Fibroblast of skin of left biceps (primary cell): ENCODE measurements at places on chromosomes 3 and 15.

GRCh38 chr15:68187559-68187958, 17.6 kb downstream of the CALML4 start:
- peak; percentile 55 for DNase-seq

DNA sequence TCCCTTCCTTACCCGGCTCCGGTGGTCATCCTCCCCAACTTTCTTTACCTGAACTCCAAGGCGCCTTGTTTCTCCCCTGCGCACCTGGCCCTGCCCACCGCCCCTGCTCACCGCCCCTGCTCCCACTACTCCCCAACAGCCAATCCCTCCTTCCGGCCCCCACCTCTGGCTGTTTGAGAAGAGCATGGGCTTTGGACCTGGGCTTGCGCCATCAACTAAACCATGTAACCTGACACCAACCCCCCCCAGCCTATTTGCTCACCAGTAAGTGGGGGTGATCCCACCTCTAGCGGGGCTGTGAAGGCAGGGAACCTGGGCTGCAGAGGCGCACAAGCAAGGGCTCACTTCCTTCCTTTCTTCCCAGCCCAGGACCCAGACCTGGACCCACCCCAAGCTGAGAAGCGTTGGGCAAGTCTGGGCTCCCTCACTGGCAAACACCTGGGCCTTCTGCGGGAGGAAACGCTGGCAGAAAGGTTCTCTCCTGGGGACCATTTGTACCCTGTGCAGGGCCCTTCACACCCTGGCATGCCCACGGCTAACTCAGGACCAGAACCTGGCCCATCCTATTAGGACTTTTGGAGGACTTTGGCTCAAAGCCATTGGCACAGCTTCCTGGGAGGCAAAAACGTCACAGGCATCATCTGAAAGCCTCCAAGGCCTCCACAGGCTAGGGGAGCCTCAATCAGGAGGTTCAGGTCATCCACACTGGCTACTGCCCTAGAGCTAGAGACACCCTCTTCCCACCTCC, at the start of gene PLXNB1:
Gene PLXNB1, minus strand, starts transcription at position 127 of the 748 bp plus-strand sequence. CDS start 5,475 bp downstream, outside the sequence.
- no peak for DNase-seq

DNA sequence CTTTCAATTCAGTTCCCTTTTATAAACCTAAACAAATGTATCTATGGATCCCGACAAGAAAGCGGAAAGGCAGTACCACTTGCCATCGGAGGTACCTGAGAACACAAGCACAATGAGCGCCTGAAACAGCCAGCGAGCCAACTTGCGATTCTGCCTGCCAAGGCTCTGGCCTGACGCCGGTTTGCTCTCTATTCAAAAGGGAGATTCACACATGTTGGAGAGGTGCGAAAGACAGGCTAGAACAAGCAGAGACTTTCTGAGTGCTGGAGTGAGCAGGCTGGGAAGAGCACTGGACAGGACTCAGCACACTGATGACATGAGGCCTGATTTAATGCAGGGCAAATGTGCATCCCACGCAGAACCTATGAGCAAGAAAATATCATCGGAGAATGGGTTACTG, 17.7 kb upstream of the PRR23E start:
- DNase-seq: no peak

GRCh38 chr15:83515164-83515563, 68.0 kb downstream of the SH3GL3 start:
- DNase-seq: no peak

DNA sequence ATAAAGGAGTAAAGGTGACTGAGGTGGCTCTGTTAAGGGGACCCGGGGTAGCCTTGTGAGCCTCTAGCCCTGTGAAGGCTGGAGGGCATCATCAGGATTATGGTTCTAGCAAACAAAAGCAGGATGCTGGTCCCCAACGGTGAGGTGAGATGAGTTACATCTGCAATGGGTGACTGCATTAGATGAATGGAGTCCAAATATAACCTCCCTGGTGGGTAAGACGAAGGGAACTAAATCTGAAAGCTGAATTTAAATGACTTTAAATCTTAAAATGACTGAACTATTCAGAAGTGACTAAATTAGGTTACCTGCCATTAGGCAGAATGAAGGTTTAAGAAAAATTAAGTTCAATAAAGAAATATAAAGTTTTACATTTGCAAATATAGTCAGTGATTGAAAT, 4.6 kb upstream of the HLTF start:
- no peak for DNase-seq

- DNase-seq: no peak
Measured at GRCh38 chr3:102715030-102715697, 280.3 kb downstream of the ZPLD1 start.

DNA sequence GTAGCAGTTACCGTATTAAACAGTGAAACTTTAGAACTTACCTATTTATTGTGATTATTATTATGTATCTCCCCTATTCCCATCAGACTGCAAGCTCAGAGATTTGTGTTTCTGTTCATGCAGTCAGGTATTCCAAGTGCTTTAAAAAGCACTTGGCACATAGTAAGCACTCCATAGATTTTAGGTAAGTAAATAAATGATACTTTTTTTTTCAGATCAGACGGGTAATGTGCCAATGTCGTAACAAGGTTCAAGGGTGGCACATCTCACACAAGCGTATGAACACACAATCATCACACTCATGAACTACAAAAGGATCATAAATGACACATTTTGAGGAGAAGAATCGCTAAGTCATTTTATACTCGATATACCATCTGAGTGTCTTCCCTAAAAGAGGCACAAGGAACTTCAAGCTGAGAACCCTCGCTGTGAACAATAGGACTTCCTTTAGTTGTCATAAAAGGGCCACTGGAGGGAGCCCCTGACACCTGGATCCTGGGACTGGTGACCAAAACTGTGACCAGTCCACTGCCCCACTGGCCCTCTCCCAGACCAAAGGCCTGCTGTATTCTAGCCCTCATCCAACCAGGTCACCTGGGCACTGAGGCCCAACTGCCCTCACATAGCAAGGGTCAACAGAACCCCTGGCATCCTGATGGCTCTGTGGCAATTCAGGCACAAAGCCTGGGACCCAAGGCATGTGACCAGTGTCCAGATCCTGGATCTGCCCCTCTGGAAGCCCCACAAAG, 32.1 kb downstream of the KIF9 start:
- DNase-seq: no peak

GRCh38 chr3:36011791-36012190, 368.5 kb upstream of the STAC start:
- DNase-seq: no peak

GRCh38 chr3:109678600-109678999, 341.3 kb upstream of the DPPA4 start:
- no peak for DNase-seq

- DNase-seq: no peak
Measured at GRCh38 chr15:97153356-97153965, 807.0 kb upstream of the ARRDC4 start.

DNA sequence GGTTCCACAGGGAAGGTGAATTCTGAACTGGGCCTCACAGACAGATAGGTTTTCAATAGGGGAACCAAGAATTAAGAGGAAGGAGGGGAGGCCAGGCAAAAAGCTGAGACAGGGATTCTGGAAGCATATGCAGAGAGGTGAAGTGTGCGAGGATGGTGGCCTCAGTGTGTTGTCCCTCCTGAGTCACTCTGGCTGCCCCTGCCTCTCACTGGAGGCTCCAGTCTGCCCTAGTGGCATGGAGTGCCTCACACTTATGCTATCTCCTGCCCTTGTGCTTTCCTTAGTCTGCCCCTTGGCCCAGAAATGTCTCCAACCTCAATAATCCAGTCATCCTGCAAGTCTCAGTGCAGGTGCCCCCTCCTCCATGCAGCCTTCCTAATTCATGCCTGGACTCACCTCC, 32.2 kb upstream of the RBP1 start:
- no peak for DNase-seq

DNA sequence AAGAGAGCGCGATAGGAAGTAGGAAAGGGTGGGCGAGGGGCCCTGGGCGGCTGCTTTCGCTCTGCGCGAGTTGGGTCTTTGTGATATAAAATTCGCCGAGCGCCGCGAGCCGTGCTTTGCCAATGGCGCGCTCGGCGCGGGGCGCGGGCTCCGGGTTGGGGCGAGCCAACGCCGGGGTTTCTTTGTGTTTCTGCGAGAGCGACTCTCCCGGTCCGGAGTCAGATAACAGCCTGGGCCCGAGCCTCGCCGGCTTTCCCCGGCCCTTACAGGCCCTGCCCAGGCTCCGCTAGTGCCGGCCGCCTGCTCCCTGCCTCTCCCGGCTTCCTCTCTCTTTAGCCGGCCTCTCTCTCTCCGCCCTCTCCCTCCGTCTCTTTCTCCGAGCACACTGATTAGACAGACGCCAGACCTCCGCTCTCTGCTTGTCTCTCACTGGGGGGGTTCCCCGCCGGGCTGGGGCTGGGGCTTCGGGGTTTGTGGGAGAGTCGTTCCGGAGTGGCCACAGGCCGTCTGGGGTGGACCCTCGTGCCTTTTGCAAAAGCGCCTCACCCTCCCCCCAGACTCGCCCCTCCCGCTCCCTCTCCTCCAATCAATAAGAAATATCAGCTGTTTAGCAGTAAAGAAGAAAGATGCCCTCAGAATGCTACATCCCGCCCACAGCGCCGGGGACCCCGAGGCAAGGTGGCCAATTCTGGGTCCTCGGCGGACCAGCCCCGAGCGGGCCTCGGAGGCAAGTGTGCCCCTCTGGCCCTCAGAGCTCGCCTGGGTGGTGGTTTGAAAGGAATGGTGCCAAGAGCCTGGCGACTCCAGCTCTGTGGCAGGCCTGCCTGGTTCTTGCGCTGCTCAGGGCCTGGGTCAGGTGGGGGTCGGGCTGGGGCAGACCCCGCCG, 2.9 kb downstream of the NR2F2 start:
- no peak for DNase-seq

- DNase-seq: no peak
Measured at GRCh38 chr15:85756411-85757072, 38.2 kb downstream of the KLHL25 start.

- DNase-seq: no peak
Measured at GRCh38 chr15:69462030-69462492, 9.4 kb downstream of the RPLP1 start.

DNA sequence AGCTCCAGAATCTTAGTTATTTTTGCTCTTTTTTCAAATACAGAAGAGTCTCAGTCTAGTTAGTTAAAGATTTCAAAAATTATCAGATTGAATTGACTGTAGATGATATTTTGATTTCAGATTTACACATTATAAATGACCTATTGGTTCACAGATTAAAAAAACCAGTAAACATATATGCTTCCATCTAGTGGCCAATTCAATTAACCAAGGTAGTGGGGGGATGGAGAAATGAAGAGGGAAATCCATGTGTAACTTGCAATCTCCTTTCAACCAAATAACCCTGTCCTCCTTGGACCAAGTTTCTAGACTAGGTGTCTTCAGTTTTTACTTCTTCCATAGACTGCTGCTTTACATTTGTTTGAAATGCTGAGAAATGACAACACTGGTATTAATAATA, 789.8 kb downstream of the ROBO1 start:
- DNase-seq: no peak

DNA sequence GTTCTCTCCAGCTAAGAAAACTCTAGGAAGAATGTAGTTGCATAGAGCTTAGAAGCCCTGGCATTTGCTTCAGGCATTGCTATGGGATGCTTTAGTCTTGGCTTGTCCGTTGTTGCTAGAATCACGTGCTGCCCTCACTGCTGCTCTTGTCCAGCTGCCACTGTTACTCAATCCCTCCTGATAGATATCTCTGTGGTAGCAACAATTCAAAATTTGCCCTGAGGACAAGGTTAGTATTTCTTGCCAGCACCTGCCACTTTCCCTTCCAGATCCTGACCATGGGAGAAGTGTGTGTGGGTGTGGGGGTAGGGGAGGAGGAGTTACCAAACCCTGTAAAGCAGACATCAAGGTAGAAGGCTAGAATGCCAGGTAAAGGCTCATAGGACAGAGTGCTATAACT, 113.8 kb downstream of the PPM1L start:
- no peak for DNase-seq

DNA sequence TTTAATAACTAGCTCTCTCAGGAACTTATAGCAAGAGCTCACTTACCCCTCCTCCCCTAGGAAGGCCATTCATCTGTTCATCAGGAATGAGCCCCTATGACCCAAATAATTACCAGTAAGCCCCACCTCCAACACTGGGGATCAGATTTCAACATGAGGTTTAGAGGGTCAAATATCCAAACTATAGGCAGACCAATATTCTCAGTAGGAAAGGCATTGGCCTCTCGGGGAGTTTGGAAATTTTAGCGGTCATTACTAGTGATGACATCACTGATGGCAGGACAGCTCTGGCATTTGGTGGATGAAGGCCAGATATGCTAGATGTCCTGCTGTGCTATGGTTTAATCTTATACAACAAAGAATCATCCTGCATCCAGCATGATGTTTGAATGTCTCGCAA, 15.2 kb upstream of the CD47 start:
- peak; percentile 49 for DNase-seq

GRCh38 chr3:49591615-49592014, 37.3 kb downstream of the BSN start:
- no peak for DNase-seq

- no peak for DNase-seq
Measured at GRCh38 chr15:74988007-74988800, 7.2 kb upstream of the SCAMP5 start.

DNA sequence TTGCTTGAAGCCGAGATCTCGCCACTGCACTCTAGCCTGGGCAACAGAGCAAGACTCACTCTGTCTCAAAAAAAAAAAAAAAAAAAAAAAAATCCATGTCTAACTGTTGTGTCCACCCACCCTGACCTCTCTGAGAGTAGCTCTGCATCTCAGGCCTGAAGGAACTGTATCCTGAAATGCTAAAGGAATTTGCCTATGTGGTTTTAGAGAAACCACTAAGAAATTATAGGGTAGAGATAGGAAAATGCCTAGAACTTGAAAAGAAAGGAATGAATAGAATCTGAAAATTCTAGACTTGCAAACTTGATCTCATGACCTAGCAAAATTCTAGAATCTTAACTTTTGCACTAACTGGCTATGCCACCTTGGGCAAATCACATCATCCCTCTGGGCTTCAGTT, 217.5 kb upstream of the ROPN1 start:
- no peak for DNase-seq

DNA sequence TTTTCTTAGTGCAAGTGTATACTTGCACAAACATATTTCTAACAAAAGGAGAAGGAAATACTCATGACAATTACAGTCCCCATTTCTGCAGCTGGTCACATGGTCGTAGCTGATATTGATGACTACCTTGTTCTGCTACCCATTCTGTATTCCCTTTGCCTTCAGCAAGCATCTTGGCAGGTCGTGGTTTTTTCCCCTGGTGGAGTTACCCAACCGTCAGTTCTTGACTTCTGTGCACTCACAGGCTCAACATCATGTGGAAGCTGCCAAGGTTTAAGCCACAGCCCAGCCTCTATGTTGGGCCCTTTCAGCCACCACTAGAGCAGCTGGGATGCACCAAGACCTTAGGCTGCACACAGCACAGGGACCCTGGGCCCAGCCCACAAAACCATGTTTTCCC, 56.1 kb downstream of the VGLL3 start:
- no peak for DNase-seq

- DNase-seq: no peak
Measured at GRCh38 chr3:107150675-107151074, 226.6 kb upstream of the CCDC54 start.

GRCh38 chr3:194137008-194137505, 1.1 kb downstream of the HES1 start:
- no peak for DNase-seq

- no peak for DNase-seq
Measured at GRCh38 chr3:119380697-119381096, 82.7 kb downstream of the TMEM39A start.
